ENCODE measurements at places on chromosomes 6 and 20.

- DNase-seq, result no peak
Measured at GRCh38 chr20:48791014-48791413, 36.8 kb downstream of the PREX1 start.

DNA sequence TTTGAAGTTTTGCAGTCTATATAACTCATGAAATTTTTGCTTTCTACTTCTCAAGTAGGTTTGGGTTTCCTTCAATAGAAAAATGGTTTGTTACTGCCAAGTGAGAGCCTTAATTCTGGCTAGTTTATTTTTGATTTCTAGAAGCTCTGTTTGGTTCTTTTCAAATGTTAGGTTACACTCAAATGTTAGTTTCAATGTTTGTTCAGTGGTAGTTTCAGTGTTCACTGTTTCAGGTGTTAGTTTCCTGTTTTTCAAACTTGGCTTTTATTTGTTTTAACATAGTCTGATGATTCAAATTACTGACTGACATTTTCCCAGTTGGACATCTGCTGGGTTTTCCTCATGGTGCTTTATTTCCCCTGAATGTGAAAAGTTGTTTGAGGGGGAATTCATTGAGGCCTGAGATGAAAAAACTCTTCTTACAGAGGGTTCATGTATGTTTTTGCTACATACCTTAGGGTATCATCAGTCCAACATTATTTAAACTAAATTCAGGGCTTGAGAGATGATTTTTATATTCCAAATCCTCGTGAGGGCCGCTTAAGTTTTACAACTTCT, 189.0 kb downstream of the JARID2 start:
- no peak for DNase-seq

- no peak for DNase-seq
Measured at GRCh38 chr6:3751077-3751729, at the start of gene PXDC1. Gene PXDC1 (minus strand): TSS chr6:3751713. CDS start chr6:3751531, 182 bp downstream.

DNA sequence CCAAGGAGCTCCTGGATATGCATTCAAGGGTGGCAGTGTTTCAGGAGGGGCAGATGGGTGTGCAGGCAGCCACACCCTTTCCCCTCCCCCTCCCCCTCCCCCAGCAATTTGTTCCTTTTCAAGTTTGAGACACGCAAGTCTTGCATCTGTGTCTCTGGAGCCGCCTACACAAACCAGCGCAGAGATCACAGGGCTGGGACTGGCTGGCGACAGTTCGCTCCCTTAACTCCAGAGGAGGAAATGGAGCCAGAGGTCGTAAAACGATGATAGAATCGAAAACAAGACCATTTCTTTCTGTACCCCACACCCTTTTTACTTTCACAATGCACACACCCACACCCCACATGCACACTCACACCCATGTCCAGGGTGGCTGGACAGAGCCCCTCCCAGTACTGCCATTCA, 163.1 kb downstream of the LY86 start:
- DNase-seq, result no peak

DNA sequence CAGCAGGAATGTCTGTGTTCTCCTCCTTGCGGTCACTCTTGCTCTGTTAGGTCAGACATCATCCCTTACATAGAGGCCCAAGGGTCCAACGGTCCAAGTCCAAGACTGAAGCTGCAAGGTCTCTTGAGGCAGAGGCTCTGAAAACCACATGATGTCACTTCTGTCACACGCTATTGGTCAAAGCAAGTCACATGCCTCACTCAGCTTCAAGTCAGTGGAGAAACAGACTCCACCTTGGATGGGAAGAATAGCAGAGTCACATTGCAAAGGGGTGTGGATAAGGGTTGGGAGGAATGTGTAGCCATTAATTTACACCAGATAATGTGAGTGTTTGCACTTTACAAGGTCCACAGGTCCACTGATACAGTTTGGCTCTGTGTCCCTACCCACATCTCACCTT, 17.5 kb downstream of the SLC52A3 start:
- DNase-seq, result no peak

GRCh38 chr6:91438570-91438969, 851.7 kb upstream of the MAP3K7 start:
- no peak for DNase-seq

DNA sequence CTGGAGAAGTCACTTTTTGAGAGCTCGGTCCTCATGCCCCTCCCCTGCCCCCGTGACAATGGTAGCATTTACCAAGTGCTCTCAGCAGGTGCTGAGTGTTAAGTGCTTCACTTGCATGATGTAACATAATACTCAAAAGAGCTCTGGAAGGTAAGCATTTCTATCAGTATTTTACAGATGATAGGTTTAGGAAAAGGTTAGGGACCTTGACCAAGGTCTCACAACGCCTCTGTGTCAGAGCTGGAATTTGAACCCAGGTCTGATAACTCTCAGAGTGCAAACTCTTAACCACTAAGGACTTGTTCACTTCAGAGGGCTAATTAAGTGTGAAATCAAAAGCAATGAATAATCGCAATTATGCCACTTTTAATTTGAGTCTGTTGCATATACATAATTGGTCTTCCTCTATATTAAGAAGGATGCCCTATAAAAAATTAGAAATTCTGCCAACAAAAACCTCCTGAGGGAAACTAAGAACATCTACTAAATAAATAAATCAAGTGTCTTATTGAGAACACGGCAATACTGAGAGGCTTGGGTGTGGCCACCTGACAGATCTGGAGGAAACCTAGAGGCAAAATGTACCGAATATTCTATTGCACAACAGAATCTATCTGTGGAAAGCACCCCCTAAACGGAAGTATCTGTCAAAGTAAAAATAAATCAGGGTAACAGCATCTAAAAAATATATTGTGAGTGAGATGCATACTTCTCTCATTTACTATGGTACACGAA, 109.8 kb downstream of the BACH2 start:
- no peak for DNase-seq

DNA sequence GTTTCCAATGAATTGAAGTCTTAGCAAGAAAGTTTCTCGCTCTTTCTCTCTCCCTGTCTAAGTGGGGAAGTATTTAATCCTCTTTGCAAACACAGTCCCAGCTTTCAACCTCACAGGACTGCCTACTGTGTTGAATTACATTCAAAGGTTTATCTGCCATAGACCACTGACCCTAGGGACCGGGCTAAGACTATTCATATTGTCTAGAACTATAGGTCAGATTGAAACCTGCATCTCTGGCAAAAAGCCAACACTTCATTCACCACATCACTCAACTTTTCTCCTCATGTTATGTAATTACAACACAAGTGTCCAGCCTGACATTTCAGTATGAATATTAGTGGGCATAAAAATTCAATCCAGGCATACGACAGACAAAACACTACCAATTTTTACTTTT, 314.7 kb upstream of the RSPO3 start:
- no peak for DNase-seq

DNA sequence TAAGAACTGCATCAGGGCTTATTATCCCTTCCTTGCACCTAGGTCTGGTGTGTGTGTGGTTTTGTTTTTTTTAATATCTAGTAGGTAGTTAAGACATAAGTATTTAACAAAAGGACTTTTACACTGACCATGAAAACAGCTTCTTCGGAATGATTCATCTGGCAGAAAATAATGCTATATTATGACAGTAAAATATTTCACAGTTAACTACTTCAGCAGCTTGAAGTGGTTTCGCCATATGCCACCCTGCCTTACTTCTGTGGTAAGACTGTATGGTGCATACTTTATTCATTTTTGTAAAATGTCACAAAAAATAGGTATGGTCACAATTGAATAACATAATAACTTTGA, 858 bp upstream of the PTPRK start:
- DNase-seq, result no peak

DNA sequence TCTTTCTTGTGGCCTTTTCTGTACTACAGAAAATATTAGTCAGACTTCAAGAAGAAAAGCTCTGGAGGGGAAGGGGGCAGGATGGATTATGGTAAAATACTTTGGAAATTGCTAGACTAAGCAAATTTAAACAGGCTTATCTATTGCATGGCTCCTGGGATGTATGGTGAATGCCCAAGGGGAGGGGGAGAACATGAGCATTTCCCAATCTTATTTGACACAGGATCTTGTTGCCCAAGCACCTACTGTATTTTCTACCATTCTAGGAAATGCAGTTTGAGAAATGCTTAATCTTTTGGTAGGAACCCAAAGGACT, 86.1 kb upstream of the LAMP5 start:
- no peak for DNase-seq

GRCh38 chr6:5223309-5223708, 37.4 kb downstream of the LYRM4 start:
- no peak for DNase-seq

GRCh38 chr6:84260196-84260595, 32.8 kb upstream of the CEP162 start:
- no peak for DNase-seq

DNA sequence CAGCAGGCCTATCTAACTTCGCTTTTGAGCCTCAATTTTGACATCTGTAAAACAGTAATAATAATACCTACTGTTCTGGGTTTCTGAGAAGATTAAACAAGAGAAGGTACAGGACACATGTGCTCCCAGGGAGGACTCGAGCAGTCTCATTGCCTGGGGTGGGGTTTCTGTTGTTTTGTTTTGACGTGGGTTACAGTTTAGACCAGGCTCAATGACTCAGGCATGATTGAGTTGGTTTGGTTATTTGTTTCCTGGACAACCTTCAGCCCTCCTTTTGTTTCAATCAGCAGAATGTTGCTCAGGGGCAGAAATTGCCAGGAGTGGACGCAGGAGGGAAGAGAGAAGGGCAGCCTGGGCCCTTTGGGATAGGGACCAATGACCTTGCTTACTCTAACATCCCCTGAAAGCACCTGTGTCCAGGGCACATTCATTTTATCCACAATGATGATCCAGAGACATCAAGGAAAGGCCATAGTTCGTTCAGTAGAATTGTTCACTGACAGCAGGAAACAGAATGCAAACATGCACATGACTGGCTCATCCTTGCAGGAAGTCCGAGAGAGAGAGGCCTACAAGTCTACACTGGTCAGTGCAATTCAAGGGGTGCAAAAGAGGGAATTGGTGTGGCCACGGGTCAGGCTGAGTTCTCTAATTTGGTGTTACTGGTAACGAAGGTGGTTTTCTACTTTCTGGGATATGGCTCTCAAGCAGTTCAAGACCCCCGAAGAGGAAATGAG, 74.5 kb upstream of the MRPS10 start:
- DNase-seq, result no peak

GRCh38 chr6:108606250-108606690, 45.6 kb downstream of the FOXO3 start:
- DNase-seq, result no peak

- DNase-seq, result no peak
Measured at GRCh38 chr20:47330933-47331708, 25.4 kb downstream of the ZMYND8 start.

- DNase-seq, result no peak
Measured at GRCh38 chr6:43943099-43943766, 173.2 kb downstream of the VEGFA start.

GRCh38 chr6:97765461-97765860, 482.4 kb upstream of the MMS22L start:
- DNase-seq, result no peak

- no peak for DNase-seq
Measured at GRCh38 chr6:85754894-85755293, 112.2 kb upstream of the SYNCRIP start.

- no peak for DNase-seq
Measured at GRCh38 chr6:73792738-73793137, 96.7 kb downstream of the CD109 start.

DNA sequence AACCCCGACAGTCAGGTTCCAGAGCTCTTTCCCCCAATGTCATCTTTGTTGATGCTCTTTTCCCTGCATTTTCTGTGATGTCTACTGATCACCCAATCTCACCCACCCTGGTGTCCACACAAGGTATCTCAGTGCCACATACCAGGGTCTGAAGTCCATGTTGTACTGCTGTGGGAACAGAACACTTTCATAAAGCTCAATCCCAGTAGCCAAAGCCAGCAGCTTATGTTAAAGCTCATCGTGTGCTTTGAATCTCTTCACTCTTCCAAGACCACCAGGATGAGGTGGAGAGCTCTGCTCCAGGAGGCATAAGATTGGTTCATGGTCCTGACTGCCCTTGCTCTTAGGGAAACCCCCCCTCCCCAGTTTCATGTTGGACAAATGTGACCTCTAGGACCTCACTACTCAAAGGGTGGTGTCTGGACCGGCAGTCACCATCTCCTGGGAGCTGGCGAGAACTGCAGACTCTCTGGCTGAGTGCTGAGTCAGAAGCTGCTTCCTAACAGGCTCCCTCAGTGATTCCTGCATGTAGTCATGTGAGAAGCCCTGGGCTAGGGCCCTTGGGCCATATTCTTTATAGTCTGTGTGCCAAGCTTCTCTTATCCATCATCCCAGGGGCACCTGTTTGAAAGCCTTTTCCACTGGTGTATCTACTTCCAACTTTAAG, 13.4 kb upstream of the CPNE5 start:
- no peak for DNase-seq

DNA sequence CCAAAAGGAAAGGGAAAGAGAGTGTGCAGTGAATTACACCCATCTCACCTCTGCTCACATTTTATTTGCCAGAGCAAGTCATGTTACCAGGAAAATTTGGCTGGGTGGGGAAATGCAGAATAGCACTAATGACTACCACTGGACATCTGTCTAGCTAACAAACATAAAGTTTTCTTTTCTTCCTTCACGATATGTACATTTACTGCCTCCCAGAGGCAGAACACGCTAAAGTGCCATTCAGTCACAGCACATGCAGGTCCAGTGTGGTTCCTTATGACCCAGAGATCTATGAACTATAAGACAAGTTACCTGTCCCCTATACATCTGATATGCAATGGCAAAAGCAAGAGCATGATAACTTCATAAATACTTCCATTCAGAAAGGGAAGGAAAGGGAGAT, 194.1 kb downstream of the OGFRL1 start:
- DNase-seq, result no peak

- no peak for DNase-seq
Measured at GRCh38 chr6:24353861-24354260, 4.0 kb downstream of the DCDC2 start.

GRCh38 chr6:142478117-142478516, 176.3 kb downstream of the ADGRG6 start:
- DNase-seq, result no peak

- no peak for DNase-seq
Measured at GRCh38 chr6:128365520-128366160, 154.8 kb downstream of the PTPRK start.

GRCh38 chr20:20549704-20550103, 162.7 kb downstream of the RALGAPA2 start:
- DNase-seq, result no peak

DNA sequence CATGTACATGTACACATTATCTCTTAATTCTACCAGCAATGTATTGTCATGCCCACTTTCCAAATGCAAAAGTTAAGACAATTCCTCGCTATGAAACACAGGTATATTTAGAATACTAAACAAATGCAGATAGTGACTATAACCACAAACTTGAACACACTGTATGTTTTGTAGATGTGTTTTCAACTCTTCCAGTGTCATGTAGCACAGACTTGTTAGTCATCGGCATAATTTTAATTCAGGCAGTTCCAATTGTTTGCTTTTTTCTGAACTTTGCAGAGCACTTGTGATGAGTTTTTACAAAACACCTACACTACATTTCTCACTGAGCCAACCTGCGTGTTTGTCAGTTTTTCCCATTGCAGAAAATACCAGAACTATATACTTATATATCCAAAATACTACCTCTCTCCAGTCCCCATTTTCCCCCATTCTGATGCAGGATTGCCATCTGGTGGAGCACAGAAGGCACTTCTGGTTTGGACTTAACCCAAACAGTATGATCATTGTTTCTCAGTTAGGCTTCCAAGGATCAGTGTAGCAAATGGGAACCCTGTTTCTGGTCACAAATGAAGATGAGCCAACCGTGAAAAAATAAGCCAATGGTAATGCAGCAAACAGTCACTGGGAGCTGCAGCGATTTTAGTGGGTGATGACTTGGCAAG, 143.4 kb downstream of the ADGRB3 start:
- no peak for DNase-seq

- no peak for DNase-seq
Measured at GRCh38 chr6:36677059-36677749, 1.3 kb upstream of the CDKN1A start.

GRCh38 chr20:5046656-5047339, 45.5 kb upstream of the SLC23A2 start:
- DNase-seq, result no peak
